ENCODE measurements at places on chromosomes 1 and 21.
A peak's percentile ranks its signal among the peaks of the same experiment; 100 is the strongest.

GRCh38 chr1:198523182-198523950 is 17.1 kb downstream of the ATP6V1G3 start:
- no peak for DNase-seq

- no peak for DNase-seq
Observed at GRCh38 chr1:114010433-114011184, 31.3 kb downstream of the OLFML3 start.

DNA sequence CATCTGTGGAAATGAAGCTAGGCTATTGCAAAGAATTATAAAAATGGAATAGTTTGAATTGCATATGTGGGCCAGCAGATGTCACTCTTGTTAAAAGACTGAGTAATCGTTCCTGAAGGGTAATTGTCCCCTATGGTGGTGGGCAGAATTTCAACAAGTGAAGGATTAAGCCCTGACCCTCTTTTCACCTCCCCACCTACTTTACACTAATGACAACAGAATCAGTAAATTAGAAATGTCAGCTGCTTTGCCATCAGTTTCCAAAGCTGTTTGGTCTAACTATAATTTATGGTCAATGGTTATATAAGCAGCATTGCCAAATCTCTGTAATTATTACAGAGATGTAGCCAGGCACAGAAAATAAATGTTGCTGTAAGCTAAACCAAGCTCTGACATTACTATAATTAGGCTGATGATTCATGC is 898.6 kb downstream of the AMY1C start:
- peak; percentile 34 for DNase-seq

GRCh38 chr1:176903474-176903873 is 261.0 kb downstream of the ASTN1 start:
- no peak for DNase-seq

GRCh38 chr1:211132721-211133392 is 1.1 kb downstream of the KCNH1 start:
- no peak for DNase-seq

- DNase-seq = no peak
Observed at GRCh38 chr1:17682400-17682799, 72.7 kb upstream of the ACTL8 start.

DNA sequence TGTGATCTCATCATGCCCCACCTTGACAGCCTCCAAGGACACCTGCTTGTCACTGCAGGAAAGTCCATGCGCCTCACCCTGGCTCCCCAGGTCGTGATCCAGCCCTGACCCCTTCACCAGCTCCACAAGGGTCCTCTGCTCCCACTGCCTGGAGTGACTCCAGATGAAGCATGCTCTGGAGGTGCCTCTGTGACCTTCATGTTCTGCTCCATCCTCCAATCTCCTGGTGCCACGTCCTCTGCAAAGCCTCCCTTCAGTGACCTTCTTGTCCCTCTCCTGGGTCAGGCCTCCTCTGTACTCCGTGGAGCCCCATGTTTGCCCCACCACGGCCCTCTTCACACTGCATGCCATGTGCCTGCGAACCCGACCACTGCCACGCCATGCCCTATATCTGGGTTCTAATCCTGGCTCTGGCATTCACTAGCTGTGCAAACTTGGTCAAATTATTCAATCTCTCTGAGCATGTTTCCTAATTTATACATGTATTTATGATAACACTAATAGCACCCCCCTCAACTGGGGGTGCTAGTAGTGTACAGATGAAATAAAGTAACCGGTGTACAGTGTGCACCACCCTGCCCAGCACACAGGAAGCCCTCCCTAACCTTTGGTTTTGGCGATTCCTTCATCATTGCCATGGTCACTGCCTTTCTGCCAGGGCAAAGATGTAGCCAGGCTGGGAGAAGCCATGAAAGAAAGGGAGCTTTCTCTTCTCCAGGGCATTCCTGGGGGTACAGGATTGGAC is 77.4 kb downstream of the STUM start:
- no peak for DNase-seq

DNA sequence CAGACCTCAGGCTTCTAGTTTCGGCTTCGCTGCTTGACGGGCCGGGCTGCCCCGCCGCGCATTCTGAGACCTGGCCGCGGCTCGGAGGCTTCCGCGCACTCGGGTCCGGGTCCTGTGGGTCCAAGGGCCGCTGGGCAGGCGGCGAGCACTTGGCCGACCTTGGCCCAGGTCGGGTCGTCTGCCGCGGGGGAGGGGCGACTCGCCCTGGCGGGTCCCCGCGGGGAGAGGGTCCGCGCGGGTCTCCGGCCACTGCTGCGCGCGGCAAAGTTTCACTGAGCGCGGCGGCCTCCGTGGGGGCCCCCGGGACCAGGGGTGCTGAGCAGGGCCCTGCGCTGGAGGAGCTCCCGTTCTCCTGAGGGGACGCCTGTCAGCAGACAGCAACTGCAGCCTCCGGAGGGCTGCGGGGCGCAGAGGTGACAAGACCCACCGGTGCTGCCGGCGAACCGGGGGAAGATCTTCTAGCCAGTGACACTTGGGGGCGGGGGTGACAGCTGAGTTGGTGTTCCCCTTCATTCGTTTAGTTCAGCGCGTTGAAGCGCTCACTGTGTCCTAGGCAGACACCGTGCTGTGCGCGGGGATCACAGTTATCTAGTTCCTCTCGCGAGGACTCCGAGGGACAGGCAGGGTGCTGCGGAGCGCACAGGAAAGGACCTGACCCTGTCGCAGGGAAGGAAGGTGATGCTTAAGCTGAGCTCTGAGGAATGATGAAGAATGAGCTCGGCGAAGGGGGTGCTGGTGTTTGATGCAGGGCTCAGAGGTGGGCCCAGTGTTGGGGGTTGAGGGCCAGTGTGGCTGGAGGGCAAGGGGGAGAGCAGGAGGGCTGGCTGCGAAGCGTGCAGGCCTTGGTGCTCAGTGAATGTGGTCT is 725 bp downstream of the MTFR1L start:
- peak; percentile 77 for DNase-seq

DNA sequence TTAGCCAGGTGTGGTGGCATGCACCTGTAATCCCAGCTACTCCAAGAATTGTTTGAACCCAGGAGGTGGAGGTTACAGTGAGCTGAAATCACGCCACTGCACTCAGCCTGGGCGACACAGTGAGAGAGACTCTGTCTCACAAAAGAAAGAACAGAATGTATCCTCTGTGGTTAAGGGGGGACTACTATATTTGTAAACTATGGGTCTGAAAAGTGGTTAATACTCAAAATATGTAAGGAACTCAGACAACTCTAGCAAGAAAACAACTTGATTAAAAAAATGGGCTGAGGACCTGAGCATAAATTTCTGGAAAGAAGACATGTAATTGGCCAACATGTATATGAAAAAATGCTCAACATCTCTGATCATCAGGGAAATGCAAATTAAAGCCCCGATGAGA is 11.2 kb downstream of the FNBP1L start:
- DNase-seq = no peak

GRCh38 chr1:110155878-110156522 is 5.7 kb downstream of the SLC6A17 start:
- DNase-seq = peak; percentile 92

DNA sequence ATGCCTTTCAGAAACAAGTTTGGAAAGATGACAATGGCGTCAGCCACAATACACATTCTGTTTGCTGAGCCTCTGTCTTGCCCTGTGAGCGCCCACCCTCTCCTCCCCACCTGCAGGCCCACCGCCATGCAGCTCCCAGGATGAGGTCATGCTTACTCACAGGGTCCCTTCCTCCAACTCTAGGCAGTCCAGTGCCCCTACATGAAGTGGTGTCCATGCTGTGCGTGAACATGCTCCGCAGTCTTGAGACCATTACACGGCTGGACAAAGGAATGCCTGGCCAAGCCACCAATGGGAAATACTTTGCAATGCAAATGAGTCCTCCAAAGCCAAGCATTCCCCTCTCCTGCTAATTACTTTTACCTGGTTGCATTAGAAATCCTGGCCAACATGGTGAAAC is 92.2 kb downstream of the CD58 start:
- no peak for DNase-seq

DNA sequence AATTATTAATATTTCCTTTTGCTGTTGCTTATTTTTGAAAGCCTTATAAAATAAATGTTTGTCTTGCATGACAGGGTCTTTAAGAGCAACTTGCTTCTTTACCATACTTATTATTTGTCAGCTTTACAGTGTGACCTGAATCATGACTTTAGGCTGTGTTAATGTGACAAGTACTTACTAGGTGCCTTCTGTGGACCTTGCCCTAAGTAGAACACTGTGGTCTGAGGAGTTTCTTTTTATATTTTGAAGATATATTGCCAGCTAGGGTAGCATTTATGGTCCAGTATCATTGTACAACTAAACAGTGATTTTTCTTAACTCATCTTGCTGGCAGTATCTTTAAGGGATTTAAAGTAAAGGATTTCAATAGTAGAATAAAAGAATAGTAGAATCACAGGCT is 45.4 kb upstream of the LAMC2 start:
- no peak for DNase-seq

- DNase-seq = no peak
Observed at GRCh38 chr1:78385744-78386462, 104.9 kb upstream of the PTGFR start.

DNA sequence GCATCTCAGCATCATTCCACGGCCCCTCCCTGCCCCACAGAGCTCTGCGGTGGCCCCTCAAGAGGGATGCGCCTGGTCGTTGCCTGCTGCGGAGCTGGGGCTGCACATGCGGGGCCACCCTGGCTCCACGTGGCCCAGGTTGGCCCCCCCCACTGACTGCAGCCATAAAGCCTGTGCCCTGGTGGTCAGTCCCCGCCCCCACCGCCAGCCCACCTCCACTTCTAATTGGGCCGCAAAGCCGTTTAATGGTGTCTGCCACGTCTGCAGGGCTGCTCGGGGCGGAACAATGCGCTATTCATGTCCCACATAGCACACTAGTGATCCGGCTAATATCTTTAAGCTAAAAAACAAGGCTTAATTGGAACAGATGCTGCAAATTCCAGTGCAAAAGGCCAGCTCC is 33.5 kb upstream of the ACTRT2 start:
- DNase-seq = no peak

DNA sequence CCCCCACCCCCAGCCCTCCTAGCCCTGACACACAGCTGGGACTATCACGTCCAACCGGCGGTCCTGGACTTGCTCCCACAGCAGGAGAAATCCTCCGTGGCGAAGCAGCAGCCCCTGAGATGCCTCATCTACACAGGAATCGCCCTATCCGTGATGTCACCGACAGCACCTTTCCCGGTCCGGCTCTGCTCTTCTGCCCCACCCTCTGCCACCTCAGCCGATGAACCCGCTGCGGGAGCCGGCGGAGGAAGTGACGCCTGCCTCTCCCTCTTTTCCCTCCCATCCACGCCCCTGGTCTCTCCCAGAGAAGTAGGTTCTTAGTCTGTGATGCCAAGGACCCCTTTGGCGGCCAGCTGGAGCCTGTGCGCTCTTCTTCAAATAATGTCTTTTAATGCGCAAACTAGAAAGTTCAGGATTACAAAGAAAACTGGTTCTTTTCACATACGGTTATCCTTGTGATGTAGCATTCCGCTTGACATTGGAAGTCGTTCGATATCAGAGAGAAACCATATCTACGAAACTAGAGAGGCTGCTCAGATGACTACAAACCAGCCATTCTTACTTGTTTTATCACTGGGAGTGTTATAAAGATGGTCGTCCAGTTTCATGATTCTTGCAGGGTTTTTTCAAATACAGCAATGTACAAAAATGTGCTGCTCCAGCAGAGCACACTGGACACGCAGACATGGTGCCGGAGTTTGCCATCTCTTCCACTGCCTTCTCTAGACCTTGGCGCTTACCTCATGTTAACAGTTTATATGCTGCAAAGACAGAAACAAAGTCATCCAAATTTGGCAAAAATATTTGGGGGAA is 120.3 kb downstream of the PPIAL4G start:
- DNase-seq = peak; percentile 56

DNA sequence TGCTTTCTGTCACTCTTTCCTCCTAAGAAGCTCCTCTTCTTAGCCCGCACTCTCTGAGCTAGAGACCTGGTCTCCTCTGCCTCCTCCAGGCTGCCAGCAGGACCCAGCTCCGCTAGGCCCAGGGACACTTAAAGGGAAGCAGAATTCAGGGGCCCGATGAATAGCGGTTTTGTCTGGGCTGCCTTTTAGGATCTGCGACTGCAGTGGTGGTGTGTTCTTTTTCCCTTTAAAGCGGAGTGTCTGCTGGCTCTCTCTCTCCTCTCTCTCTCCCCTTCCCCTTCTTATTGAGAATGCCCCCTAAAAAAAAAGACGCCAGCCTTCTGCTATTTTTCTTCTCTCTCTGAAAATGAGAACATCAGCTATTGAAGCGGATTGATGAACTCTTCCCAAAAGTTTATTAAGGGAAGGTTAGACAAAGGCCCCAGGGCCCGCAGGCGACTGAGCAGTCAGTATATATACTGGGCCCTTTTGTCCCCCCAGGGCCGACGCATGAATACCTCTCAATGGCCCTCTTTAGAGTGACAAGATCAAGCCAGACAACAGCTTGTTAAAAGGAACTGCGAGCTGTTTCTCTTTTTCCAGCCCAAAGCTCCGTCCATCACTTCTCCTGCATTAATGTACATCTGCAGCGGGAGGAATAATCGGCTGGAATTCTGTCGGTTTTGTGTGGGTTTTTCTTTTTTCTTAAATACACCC is 27.0 kb downstream of the PAX7 start:
- no peak for DNase-seq

- DNase-seq = peak; percentile 52
Observed at GRCh38 chr1:235919833-235920441, 53.2 kb upstream of the LYST start.

- DNase-seq = no peak
Observed at GRCh38 chr1:226695335-226695900, 43.7 kb downstream of the ITPKB start.

GRCh38 chr1:206716870-206717673 is 32.4 kb downstream of the MAPKAPK2 start:
- no peak for DNase-seq

- DNase-seq = peak; percentile 25
Observed at GRCh38 chr1:62076286-62076685, 118.4 kb upstream of the L1TD1 start.

DNA sequence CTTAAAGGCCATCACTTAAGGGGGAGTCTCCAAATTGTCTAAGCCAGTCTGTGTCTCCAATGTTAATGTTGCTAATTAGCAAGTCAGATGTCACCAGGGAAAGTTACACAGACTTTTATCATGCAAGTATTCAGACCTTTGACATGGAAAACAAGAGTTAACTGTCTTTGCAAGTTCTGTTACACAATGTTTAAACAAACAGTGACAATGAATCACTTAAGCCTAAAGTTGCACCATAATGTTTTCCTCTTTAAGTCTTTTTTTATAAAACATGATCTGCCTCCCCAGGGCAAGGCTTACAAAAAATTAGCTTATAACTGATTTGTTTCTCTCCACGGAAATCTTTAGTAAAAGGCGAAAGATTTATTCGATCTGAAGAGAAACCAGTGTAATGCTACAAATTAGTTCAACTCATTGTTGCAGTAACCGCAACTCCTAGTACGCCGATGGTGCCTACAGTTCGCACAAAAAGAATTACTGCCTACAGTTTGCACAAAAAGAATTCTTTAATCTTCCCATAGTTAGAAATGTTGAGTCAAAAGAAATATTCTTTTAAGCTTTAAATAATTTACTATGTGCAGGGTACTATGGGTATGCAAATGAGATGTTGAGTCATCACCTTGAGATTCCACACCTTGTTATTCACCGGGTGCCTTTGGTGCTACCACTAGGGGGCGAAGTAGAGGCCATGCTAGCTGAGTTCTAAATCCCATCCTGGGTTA is 45.3 kb downstream of the HHAT start:
- peak; percentile 84 for DNase-seq

DNA sequence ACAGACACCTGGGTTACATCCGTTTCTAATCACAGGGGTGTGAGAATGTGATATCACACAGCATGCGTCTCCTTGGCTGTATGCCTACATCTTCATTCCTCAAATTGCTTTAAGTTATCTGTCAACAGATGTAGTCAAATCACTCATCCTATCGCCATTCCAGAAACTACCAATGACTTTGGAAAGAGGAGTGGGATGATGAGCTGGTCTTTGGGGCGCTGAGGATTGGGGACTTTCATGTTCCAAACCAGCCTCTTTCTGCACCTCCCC is 104.8 kb downstream of the NAV1 start:
- DNase-seq = no peak

All from iPS-NIHi11 (cell line).